CD4-positive, alpha-beta T cell treated with Interleukin-4 for 1 hour (primary cell): ENCODE measurements at places on chromosomes 1 and 21.

DNA sequence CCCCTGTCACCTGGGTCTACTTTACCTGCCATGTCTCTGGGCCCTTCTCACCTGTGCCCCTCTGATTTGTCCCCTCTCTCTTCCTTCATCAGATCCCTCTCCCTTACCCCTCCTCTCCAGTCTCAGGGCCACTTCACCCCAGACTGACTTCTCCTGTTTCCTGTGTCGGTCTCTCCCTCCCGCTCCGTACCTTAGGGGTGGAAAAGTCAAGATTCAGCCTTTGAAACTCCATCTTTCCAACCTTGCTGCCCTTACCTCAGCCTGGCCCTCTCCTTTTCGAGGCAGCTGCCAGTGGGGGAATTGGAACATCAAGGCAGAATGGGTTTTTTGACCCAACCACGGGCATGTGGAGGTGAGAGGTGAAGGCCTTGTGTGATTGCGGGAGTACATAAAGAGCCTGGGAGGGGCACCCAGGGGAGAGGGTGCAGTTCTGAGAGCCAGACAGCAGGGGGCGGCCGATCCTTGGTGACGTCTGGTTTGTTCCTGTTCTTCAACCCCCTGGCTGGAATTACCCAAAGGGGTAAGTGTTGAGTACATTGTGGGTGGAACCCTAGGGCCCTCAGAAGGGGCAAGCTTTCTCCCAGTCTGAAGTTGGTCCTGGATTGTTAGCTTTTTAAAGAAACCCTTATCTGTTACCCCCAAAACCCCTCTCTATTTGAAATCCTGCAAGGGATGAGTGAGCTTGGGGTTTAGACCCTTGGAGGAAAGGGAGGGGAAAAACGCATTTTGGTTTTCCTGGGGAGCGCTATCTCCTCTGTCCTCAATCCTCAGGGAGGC lies 12.3 kb upstream of the DMBX1 start:
- DNase-seq: peak; percentile 75

DNA sequence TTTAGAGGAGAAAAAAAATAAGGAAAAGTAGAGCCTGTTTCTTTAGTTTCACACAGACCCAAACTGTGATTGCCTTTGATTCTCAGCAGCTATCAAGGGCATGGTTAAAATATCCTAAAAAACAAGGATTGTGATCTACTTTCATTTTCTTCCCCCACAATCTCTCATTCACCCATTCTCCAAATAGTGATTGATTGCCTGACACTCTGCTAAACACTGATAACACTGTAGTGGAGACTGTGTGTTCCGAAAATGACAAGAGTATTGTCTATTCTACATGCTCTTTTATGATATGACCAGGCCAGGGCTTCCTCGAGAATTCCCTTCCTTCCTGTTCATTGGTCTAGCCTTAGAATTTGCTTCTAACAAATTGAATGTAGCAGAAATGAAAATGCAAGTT lies 40.2 kb downstream of the PRMT6 start:
- DNase-seq: no peak

- no peak for DNase-seq
These were observed 9.3 kb downstream of the WNT3A start for GRCh38 chr1:228016181-228016510.

- peak; percentile 66 for DNase-seq
These were observed 122.3 kb downstream of the XCL2 start for GRCh38 chr1:168421399-168422004.

- peak; percentile 17 for DNase-seq
These were observed 1.2 kb upstream of the DENND1B start for GRCh38 chr1:197776351-197777105.

DNA sequence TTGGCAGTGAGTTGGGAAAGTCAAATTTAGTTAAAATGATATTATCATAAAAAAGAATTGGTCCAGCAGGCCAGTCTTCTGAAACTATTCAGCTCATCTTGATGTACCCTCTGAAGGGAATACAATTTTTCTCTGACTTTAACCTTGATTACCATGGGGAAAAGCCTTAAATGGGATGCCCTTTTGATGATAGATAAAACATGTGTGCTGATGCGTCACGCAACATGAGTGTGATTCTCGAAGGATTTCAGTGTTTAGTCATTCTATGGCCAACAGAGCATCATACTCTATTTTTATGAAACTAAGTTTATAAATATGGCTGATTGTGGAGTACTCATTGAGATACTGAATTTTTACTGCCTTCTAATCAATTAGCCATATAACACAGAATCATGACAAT lies 171.5 kb downstream of the ZNF281 start:
- no peak for DNase-seq

- no peak for DNase-seq
These were observed 4.7 kb downstream of the SCAF4 start for GRCh38 chr21:31727181-31727580.

GRCh38 chr1:167955915-167956314 lies 19.0 kb upstream of the MPC2 start:
- DNase-seq: no peak

DNA sequence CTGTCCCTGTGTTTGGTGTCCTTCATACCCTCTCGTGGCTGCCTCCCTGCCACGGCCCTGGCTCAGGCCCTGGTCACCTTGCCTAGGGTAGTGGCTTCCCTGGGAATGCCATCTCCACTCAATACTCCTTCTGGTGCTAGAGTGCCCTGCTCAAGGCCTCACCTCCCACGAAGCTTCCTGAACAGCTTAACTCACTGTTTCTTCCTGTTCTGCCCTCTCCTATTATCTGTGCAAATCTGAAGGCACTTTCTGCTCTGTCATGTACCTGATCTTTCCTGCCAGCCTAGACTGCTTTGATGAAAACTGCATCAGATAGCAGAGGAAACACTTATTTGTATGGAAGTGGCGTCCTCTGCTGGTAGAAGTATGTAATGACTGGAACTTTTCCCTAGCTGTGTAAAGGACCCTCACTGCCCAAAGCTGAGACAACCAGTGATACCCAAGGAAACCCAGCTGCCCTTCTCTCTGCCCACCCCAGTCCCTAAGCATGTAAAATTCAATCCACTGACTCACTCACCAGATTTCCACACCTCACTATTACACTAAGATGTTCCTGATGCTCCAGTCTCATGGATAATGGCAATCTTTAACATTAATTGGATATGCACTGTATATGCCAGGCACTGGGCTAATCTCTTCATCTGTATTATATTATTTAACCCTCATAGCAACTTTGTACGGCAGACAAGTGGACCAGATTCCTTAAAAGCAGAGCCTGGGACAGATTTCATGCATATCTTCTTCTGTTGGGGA lies 36.2 kb upstream of the BTG2 start:
- DNase-seq: peak; percentile 85

- peak; percentile 69 for DNase-seq
These were observed 2.2 kb downstream of the ACAP3 start for GRCh38 chr1:1305300-1306069.

DNA sequence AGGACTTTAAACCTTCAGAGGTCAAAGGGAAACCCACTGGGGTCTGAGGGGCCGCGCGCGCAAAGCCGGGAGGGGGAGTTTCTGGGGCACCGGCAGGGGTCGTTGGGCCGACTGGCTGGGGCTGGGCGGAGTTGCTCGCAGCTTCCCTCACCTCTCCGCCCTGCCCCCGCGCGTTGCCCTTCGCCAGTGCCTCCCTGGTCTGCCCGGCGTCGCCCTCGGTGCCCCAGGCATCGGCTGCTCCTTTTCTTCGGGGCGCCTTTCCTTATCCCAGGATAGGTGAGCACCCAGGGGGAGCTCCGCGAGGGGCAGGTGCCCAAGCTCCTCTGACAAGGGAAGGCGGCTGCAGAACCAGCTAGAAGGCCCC lies 390 bp upstream of the NGF start:
- DNase-seq: no peak

GRCh38 chr1:44619261-44619900 lies 54.9 kb downstream of the TMEM53 start:
- DNase-seq: no peak

- peak; percentile 85 for DNase-seq
These were observed 7.1 kb upstream of the ITGB2 start for GRCh38 chr21:44927587-44928461.
